ENCODE measurements at places on chromosomes 1 and 21. TPM values are rescaled to one million over a fixed set of nuclear protein-coding genes. Genes with fewer than 3 reads are reported as not detected.

TAS1R1 gene
- total RNA-seq: not detected

ZSCAN20 gene
- 6.9 TPM for total RNA-seq

CTSE gene
- 0.25 TPM for total RNA-seq

S100A9 gene
- total RNA-seq: 20.2 TPM

TRIM67 gene
- total RNA-seq: 46.7 TPM

OXCT2 gene
- 0.49 TPM for total RNA-seq

OR2M4 gene
- under 0.01 TPM for total RNA-seq

ANKRD45 gene
- 19.4 TPM for total RNA-seq

COPA gene
- 121 TPM for total RNA-seq

UBE2U gene
- not detected for total RNA-seq

DCST1 gene
- total RNA-seq: 0.25 TPM

SYT2 gene
- 0.98 TPM for total RNA-seq

FOXD2 gene
- total RNA-seq: 0.25 TPM

GOLPH3L gene
- total RNA-seq: 5.4 TPM

LCE1B gene
- total RNA-seq: not detected

FBXO2 gene
- total RNA-seq: 3.4 TPM

ZC3H12A gene
- 0.25 TPM for total RNA-seq

OR10R2 gene
- total RNA-seq: not detected

TMEM81 gene
- 2.0 TPM for total RNA-seq

PLA2G2C gene
- not detected for total RNA-seq

PBX1 gene
- total RNA-seq: 238 TPM

TNFAIP8L2 gene
- total RNA-seq: 0.98 TPM
